ENCODE measurements at places on chromosomes 3 and 15.

DNA sequence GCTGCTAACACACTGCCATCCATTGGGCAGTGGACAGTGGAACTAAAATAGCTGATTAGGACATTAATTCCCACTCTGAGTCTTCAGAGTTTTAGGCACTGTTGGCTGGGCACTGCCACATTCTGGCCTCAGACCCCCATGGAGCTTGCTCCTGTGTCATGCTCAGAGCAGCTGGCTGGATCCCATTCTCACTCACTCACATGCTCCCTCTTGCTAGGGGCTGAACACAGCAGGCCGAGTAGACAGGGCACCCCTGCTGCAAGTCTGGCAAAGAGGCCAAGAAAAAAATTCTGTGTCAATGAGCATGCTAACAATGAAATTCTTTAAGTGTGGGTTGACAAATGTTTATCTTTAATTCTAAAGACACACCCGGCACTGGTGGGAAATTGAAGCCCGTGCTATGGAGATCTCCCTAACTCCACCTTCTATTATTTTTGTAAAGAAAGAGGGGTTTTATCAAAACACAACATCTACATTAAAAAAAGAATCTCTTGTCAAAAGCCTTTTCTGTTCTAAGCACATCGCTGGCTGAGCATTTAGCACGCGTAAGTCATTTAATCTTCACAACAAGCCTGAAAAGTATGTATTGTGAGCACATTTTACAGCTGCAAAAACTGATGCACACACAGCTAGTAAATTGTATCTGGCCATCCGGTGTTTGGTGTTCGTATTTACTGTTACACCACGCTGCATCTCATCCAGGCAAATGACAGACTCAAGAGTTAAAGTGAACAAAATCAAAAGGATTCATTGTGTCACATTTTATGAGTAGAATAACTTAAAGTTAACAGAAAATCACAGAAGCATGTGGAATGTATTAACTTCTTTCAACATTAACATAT, 362.1 kb downstream of the PLOD2 start:
- no peak for DNase-seq

- no peak for DNase-seq
Measured at GRCh38 chr3:168807448-168807847, 711.7 kb upstream of the GOLIM4 start.

GRCh38 chr3:132660811-132661070, 612 bp downstream of the UBA5 start:
- no peak for DNase-seq

GRCh38 chr15:41416128-41416741, 660 bp upstream of the RTF1 start:
- no peak for DNase-seq

- DNase-seq = no peak
Measured at GRCh38 chr15:90773485-90773884, 56.3 kb downstream of the BLM start.

GRCh38 chr15:49556437-49556836, 64.2 kb downstream of the FAM227B start:
- no peak for DNase-seq

GRCh38 chr3:156825795-156826143, 384 bp upstream of the LEKR1 start:
- DNase-seq = no peak

DNA sequence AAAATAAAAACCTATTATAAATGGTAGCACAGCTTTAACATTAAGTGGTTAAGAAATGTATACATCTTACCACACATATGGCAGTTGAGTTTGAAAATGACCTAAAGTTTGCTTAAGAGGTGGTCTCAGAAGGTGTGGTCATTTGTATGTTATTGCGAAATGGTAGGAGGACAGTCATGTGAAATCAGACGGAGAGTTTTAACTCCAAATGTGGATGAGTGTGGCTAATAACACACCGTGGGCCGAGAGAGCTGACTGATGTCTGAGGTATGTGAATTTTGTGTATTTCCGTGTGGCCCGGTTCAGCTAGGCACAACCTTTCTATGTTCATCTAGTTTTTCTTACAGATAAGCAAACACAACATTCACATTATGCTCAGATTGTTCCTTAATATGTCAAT, 71.9 kb downstream of the ARNT2 start:
- DNase-seq = no peak

DNA sequence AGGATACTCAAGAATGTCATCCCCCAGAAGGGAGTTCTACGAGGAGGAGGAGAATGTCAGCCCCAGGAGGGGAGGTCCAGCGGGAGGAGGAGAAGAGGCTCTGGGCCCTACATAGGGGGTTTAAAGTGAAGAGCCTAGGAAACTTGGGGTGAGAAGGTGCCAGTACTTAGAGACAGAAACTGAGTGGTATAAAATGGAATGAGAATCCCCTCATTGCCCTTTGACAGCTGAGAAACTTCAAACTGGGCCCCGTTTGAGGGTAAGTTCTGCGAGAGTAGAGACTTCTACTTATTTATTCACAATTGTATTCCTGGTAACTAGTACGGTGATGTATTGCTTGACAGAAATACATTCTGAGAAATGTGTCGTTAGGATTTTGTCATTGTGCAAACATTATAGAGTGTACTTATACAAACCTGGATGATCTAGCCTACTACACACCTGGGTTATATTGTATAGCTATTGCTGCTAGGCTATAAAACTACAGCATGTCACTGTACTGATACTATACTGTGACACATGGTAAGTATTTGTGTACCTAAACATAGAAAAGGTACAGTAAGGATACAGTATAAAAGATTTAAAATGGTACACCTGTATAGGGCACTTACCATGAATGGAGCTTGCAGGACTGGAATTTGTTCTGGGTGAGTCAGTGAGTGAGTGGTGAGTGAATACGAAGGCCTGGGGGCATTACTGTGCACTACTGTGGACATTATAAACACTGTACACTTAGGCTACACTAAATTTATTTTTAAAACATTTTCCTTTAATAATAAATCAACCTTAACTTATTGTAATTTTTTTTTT, 62.0 kb downstream of the TSC22D2 start:
- DNase-seq = peak; percentile 9

- no peak for DNase-seq
Measured at GRCh38 chr3:195524171-195524896, 18.8 kb downstream of the PPP1R2 start.

- no peak for DNase-seq
Measured at GRCh38 chr15:35717721-35718120, 171.8 kb upstream of the DPH6 start.

DNA sequence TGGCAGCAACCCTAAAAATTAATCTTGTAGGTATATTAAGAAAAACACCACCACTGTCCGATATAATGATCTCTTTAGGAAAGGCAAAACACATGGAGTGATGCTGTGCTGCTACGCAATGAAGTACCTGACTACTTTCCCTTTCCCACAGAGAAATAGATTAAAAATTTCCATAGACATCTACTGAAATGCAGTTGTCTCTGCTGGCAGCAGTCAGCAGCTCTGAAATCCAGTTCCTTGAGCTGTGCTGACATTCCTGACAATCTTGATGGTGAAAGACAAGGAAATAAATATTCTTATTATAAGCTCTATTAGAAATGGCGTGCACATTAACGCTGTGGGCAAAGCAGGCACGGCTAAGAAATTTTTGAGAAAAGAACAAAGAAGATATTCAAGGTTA, 287.6 kb downstream of the IL5RA start:
- no peak for DNase-seq

DNA sequence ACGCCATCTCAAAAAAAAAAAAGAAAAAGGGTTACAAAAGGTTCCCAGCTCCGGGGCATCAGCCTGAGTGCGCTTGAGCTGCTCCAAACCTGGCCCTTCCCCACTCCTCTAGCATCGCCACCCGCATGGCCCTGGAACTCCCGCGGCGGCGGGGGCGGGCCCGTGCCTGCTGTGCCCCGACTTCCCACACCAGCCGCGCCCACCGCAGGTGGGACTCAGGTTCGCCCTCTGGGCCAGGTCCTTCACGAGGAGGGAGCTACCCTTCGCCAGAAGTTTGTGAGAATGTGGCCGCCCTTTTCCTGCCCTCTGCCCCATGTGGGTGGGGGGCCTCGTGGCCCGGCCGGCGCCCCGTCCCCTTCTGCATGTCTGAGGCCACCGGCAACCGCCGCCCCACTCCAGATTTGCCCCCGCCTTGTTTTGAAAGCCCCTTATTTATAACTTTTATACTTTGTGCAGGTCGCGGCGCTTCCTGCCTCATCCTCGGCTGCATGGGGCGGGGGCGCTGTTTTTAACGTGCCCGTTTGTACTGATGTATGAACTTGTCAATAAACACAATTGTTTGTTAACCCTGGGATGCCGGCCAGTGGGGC, 507 bp upstream of the JMJD7 start:
- no peak for DNase-seq

- no peak for DNase-seq
Measured at GRCh38 chr3:95798628-95799027, 1015.8 kb upstream of the EPHA6 start.

- DNase-seq = no peak
Measured at GRCh38 chr15:98967096-98967495, 40.5 kb downstream of the PGPEP1L start.

DNA sequence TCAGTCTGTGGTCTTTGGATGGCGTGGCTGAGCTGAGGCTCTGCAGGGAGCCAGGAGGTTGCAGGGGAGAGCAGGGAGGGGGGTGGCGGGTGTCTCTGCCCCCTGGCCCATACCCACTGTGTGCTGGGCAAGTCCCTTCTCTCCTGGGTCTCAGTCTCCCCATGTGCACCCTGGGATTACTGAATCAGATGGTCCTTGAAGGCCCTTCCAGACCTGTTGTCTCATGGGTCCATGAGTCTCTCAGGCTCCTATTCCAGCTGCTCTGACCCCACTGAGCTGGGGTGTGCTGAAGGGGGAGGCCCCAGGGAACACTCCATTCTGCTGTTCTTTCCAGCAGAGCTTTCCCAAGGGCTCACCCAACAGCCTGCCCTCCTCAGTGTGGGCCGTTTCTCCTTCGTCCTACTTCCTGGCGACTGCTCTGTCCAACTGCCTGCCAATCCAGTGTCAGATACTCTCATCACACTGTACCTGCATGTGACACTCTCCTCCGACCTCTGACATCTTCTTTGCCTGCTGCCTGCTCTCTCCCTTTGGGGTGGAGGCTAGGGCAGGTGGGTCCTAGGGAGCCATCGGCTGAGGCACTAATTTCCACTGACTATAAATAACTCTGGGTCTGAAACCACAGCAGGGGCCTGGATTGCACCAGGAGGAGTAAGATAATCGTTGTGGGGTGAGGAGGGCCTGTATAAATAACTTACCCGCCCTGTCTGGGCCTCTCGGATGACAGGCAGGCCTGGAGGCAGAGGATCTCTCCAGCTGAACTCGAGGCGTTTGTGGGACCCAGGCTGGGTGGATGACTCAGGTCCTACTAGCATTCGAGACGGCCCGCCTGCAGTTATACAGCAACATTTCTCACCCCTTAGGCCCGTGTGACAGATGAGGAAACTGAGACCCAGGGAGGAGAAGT, 67.1 kb downstream of the ATP2B2 start:
- DNase-seq = no peak

GRCh38 chr3:40265181-40265580, 44.3 kb upstream of the EIF1B start:
- DNase-seq = no peak

- no peak for DNase-seq
Measured at GRCh38 chr15:52496776-52497470, 31.8 kb downstream of the MYO5A start.

GRCh38 chr3:192246847-192247559, 480.3 kb downstream of the FGF12 start:
- DNase-seq = no peak

DNA sequence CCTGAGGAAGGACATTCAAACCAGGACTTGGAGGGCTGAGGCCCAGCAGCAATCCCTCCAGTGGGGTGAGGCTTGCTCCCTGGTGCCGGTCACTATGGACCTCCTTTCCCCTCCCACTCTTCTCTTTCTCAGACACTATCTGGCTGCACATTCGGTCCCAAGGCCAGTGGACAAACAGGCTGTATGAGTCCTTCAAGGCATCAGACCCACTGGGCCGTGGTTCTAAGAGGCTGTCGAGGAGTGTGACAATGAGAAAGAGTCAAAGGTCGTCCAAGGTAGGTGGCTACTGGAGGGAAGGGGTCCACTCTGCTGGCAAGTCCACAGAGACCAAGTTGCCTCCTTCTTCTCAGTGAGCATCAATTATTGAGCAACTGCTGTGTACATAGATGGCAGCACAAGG, 28.0 kb downstream of the NOX5 start:
- DNase-seq = no peak

GRCh38 chr3:22284559-22284958, 533.5 kb upstream of the ZNF385D start:
- DNase-seq = peak; percentile 16

DNA sequence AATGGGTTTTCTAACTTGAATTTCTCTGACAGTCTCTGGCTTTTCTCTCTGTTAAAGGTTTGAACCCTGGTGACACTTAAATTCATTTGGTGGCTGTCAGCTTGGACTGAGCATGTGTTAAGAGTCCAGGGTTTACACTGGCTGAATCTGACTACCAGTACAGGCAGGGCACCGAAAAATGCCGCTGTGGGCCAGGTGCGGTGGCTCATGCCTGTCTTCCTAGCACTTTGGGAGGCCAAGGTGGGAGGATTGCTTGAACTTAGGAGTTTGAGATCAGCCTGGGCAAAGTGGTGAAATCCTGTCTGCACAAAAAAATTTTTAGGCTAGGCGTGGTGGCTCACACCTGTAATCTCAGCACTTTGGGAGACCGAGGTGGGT, 1.8 kb downstream of the MANF start:
- no peak for DNase-seq

DNA sequence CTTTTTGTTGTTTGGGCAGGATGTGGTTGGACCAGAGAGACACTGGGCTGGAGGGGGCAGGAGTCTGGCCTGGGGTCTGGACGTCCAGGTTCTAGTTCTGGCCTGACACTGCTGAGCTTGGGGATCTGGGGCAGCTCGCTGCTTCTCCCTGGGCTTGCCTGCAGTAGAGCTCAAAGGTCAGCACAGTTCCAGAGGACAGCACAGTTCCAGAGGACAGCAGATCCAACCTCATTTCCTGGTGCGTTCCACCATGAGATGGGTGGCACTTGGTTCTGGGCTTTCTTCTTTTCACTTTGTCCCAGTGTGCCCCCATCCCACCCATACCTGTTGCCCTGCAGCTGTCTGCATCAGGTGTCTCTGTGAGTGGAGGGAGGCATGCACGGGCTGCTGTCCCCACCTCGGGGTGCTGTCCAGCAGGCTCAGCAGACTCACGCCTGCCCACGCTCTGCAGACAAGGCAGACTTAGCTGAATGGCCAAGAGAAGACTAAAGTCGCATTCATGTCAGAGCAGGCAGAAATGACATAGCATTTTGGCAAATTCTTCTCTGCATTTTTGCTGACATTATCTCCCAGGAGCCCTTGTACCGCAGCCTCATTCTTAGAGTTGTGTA, 16.7 kb downstream of the CACNA2D3 start:
- DNase-seq = no peak
